ENCODE measurements at places on chromosomes 11 and 22.

DNA sequence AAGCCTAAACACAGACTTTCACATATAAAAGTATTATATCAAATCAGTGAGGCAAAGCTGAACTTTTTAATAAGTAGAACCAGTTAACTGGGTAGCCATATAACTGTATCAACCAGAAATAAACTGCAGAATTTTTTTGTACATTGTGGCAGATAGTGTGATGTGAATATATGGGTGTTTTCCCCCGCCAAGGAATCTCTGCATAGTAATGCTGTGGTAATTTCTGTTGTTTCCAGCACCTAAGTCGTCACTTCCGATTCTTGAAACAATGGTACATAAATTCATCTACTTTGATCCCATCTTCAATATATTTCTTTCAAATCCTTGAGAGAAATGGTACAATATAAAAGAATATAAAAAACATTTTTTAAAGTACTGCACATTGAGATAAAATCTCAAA is 39.6 kb downstream of the NARS2 start:
- no peak for DNase-seq

- no peak for DNase-seq
These were observed 70.4 kb upstream of the MTMR2 start for GRCh38 chr11:95994329-95994728.

- DNase-seq: no peak
These were observed 111.0 kb upstream of the LMO1 start for GRCh38 chr11:8374716-8375115.

GRCh38 chr11:31050061-31050765 is 319.3 kb downstream of the DCDC1 start:
- no peak for DNase-seq

GRCh38 chr22:27873472-27873871 is 45.6 kb downstream of the PITPNB start:
- no peak for DNase-seq

GRCh38 chr11:925496-926301 is at the start of gene AP2A2:
Gene AP2A2, plus strand, starts transcription at chr11:925870. Its CDS starts 152 bp downstream, at chr11:926022.
- no peak for DNase-seq

DNA sequence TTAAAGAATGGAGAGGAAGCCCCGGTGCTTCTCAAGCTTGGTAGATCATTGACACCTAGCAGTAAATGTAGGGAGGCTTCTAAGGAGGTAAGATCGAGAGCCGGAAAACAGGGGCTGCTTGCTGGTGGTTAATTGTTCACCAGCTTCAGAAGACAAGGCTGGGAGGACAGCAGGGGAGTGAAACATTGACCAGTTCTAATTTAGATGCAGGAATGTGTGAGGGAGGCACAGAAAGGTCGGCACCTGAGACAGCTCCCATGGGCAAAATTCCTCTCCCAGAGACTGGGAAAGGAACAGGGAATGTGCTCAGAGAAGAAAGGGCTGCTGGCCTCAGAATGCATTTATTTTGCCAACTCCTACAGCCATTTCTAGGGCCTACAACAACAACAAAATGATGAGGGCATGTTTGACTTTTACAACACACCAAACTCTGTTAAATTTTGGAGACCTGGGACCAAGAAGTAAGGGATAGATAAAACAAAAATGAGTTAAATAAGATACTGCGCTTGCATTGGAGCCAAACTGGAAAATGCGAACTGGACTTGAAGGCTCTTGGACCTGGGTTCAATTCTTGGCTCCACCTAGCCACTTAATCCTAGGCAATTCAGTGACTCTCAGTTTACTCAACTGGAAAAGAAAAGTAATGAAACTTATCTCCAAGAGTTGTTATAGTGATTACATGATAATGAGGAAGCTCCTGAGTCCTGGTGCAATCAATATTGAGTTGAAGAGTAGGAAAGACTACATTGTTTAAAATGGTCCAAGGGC is 31.0 kb downstream of the FZD4 start:
- no peak for DNase-seq

- DNase-seq: no peak
These were observed 37.6 kb upstream of the TMEM135 start for GRCh38 chr11:86999859-87000753.
